ENCODE measurements at places on chromosomes 4 and X.

GRCh38 chr4:71189471-71189870 is 149.3 kb upstream of the SLC4A4 start:
- no peak for DNase-seq

DNA sequence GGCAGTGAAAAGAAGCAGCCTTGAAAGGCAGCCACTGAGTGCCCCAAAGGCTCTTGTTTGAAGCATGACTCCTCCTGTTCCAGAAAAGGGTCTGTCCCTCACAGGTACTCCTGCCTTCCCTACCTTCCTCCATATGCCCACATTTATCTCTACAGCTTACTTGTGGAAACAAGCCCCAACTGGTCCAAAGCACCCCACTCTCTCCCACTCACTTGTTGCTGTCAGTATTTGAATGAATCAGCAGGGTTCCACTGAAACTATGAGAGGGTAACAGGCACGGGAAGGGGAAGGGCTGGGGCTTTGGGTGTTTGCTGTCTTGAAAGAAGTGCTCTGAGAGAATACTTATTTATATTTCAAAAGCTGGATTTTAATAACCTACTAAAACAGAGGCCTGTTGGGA is 34.9 kb downstream of the GPR143 start:
- DNase-seq = no peak

DNA sequence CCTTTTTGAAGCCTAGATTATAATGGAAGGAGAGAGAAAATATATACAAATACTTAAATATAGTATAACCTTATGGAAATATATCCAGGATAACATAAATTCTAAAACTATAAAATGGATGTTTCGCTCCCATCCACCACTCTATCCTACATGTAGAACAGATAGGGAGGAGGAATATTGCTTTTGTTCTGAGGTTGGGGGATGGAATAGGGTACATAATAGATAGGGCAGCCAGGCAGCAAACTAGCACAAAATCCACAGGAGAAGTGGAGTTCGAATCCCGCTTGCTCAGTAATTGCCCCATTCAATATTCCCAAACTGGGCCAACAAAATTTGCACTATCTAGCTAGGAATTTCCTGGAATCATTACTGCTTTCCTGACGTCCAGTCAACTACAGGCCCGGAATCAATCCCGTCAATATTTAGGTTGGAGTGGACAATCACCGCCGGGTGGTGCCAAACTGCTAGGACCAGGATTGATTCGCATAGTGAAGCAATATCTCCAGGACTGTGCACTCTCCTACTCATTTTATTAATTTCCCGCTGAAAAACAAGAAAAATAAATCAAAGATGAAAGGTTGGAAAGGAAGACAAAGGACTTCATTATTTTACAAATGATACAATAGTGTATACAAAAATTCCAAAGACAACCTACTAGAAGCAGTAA is 40.4 kb upstream of the PAPSS1 start:
- DNase-seq = no peak

GRCh38 chrX:8971116-8971515 is 62.8 kb downstream of the FAM9B start:
- DNase-seq = no peak

- DNase-seq = no peak
These were observed 199.9 kb downstream of the TENM3 start for GRCh38 chr4:182443070-182443469.

- DNase-seq = no peak
These were observed 5.0 kb downstream of the P2RY10 start for GRCh38 chrX:78950009-78950835.

GRCh38 chr4:76105652-76106051 is 31.1 kb downstream of the ART3 start:
- DNase-seq = no peak

DNA sequence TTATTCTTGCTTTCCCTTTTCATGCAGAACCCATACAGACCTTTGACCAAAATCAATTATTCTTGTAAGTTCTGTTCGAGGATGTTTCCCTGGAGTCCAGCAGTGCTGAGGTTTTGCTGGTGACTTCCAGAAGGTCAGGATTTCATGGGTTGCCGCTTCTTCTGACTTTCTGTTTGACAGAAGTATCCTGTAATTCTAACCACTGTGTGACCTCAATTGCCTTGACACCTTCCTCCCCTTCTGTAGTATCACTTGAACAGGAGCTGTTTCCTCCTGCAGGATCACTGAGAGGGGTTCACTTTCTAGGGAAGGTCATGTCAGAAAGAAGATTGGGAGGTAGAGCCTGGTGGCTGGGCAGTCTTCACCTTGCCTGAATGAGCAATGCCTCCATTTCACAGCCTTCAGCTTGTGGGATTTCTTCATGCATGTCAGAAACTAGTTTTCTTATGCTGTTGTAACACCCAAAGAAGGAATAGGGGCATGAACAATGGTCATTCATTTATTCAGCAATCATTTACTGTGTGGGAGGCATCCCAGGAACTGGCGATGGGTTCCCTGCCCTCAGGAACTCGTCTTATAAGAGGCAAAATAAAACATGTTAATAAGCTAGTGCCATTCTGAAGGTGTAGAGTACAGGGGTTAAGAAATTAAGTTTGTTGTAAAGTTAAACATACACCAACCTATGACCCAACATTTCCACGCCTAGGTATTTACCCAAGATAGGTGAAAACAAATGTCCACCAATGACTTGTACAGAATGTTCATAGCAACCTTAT is 205.9 kb downstream of the SOWAHB start:
- DNase-seq = no peak

- DNase-seq = no peak
These were observed 7.6 kb downstream of the KLF3 start for GRCh38 chr4:38671592-38671940.

GRCh38 chr4:3767570-3768288 is 1.5 kb downstream of the ADRA2C start:
- DNase-seq = peak; percentile 19

DNA sequence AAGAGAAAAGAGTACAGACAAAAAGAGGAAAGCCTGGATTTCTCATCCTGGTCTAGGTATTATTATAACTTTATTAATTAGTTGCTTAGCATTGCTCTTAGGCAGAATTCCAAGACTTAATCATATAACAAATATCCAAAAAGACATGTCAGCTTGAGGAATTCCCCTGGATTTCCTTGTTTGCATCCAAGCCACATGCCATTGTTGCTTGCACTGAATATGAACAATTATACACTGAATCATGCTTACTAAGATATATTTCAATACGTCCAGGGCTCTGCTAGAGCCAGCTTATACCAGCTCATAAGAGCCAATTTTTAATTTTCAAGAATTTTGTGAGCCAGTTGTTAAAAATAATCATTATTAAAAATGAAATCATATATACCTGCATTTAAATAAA is 5.5 kb upstream of the TLR10 start:
- DNase-seq = no peak

GRCh38 chr4:25814301-25815136 is 48.3 kb downstream of the SEL1L3 start:
- DNase-seq = no peak

- DNase-seq = no peak
These were observed 1123.7 kb upstream of the PABPC4L start for GRCh38 chr4:135325264-135325663.

- no peak for DNase-seq
These were observed 15.2 kb upstream of the ANXA10 start for GRCh38 chr4:168076989-168077725.

DNA sequence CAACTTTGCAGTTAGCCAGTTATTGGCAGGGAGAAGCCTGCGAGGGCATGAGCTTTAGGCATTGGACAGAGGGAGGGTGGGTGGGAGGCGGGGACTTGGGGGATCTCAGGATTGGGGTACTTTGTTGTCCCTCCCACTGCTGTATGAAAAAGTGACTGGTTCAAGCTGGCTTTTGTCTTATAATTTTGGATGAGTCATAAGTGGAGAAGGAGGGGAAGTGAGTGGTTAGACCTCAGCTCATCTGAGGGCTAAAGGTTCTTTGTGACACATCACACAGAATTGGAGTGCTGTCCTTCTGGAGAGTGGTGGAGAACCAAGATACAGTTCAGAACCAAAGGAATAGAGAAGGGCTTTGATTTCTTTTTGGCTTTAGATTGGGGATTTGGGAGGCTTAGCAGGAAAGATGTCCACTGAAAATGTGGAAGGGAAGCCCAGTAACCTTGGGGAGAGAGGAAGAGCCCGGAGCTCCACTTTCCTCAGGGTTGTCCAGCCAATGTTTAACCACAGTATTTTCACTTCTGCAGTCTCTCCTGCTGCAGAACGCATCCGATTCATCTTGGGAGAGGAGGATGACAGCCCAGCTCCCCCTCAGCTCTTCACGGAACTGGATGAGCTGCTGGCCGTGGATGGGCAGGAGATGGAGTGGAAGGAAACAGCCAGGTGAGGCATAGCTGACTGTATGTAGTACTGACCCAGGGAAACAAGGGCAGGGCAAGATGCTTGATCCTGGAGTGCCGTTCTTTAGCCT is at the start of gene SLC4A4:
SLC4A4 (plus strand) TSS at position 175 of the 748 bp plus-strand sequence.
- no peak for DNase-seq

DNA sequence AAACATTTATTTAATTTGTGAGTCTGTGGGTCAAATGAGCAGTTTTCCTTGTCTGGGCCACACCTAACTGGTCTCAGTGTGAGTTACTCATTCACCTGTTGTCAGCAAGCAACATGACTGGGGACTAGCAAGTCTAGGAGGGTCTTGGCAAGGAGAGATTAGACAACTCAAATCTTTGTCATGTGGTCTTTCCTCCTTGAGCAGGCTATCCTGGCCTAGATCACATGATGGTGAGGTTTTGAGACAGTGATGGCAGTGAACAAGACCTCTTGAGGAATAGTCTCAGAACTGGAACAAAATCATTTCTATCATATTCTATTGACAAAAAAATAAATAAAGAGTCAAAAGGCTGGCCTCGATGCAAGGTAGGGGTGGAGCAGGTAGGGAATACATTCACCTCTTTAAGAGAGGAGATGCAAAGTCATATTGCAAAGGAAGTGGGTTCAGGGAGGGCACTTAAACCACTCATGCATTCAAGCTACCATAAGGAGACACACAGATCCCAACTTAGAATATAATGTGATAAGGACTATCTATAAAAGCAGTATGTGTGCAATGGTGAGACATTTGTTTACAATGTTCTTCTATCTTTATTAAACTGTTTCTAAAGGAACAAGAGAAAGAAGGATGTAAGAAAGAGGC is 135.7 kb downstream of the ZNF330 start:
- DNase-seq = no peak

DNA sequence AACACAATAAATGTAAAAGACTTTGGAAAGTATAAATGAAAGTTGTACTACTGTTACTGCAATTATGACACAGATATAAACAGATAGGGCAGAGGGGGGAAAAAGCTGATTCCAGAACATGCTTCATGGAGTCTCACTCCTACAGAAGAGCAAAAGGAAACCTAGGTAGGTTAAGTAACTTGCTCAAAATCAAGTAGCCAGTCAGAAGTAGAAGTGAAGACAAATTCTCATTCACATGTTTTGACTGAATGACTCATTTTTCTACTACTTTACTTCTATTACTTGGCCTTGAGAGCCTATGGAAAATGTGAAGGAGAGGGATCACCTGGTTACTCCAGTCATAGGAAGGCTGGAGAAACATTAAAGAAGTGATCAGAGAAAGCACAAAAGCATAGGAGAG is 23.6 kb upstream of the RASGEF1B start:
- no peak for DNase-seq

DNA sequence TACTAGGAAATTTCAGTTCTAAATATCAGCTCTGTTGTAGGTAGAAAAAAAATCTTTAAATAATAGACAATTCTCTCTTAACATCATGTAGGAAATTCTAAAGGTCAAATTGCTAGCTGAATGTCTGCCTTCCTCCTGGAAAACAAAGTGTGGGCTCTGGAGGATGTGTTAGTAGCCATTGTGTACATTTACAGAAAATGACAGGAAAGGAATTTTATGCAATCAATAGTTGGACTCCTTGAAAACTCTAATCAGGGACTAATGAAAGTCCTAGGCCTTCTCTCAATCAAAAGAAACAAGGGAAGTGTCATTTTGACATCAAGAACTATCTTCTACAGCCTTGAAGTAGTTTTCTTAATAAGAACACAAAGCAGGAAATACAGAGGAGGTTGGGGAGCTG is 174.6 kb downstream of the ANKRD50 start:
- no peak for DNase-seq

- DNase-seq = no peak
These were observed 21.7 kb upstream of the GPM6A start for GRCh38 chr4:175833574-175834311.

- peak; percentile 42 for DNase-seq
These were observed 566 bp downstream of the CORIN start for GRCh38 chr4:47837094-47837907.

DNA sequence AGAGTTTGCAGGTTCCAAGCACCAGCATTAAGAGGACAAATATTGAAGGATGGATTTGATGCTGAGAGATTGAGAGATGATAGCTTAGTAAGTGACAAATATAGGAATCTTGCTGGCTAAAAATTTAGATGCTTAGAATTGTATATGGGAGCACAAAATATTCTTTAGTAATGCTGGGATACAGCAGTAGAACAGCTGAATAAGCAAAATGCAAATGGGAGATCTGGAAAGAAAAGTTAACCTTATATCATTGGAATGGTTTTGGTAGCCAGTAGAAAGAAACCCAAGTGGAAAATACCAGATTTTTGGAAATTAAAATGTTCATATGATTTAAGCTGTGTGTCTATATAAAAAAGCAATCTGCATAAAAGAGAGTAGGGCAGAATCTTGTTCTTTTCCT is 308.6 kb upstream of the CPEB2 start:
- no peak for DNase-seq

DNA sequence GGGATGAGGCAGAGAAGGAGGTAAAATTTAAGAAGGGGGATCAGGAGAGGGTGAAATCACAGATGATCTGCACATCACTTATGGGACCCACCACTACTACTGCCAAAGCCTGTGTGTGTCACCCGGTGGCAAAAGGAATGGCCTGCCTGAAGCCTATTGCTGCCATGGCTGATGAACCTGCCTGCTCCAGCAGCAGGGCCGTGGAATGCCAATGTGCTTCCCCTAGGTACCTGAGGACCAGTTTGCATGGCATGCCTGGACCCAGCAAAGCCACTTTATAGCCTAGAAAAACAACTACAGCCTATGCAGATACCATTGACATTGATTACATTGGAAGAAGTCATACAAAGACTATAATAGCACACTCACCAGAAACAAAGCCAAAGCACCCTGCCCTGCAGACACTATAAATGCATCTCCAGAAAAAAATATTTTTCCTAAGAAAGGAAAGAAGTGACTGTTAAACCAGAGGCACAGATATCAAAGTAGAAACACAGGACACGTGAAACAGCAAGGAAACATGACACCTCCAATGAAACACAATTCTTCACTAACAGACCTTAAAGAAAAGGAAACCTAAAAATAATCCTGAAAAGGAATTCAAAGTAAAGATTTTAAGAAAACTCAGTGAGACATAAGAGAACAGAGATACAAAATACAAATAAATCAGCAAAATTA is 680.7 kb upstream of the GRID2 start:
- DNase-seq = no peak

GRCh38 chrX:114152130-114152529 is 431.8 kb upstream of the HTR2C start:
- DNase-seq = no peak

GRCh38 chrX:152869972-152870371 is 27.9 kb upstream of the ZNF185 start:
- no peak for DNase-seq

- DNase-seq = no peak
These were observed 35.0 kb downstream of the CLDN2 start for GRCh38 chrX:106955004-106955772.

GRCh38 chr4:96744676-96745075 is 904.8 kb downstream of the PDHA2 start:
- no peak for DNase-seq

Measured in activated naive CD4-positive, alpha-beta T cell treated with anti-CD3 and anti-CD28 coated beads, Interleukin-2, amount 50 U/mL, for 72 hours (primary cell).